ENCODE measurements at places on chromosomes 16 and 17.

- DNase-seq, result no peak
Measured at GRCh38 chr16:81469710-81470535, 25.3 kb downstream of the CMIP start.

DNA sequence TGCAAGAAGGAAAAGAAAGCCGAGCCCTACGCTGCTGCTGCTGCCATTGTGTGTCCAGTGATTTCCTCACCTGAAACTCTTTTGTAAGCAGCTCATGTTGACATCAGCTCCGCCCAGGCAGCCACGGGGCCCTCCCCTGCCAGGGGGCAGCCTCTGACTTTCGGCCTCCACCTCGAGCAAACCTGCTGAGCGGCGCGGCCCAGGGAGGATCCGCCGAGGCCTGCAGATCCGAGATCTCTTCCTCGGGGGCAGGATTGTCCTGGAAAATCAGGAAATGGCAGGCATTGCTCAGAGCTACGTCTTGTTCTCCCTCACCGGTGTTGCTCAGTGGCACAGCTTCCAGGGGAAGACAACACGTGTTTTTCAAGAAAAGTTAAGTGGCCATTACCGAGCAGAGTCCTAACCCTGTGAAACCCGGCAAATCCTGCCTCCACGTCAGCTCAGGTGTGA, 35.6 kb upstream of the ZNF750 start:
- no peak for DNase-seq

- DNase-seq, result no peak
Measured at GRCh38 chr17:50917418-50917743, 51.2 kb upstream of the TOB1 start.

- no peak for DNase-seq
Measured at GRCh38 chr17:30225112-30225511, 10.4 kb downstream of the SLC6A4 start.

DNA sequence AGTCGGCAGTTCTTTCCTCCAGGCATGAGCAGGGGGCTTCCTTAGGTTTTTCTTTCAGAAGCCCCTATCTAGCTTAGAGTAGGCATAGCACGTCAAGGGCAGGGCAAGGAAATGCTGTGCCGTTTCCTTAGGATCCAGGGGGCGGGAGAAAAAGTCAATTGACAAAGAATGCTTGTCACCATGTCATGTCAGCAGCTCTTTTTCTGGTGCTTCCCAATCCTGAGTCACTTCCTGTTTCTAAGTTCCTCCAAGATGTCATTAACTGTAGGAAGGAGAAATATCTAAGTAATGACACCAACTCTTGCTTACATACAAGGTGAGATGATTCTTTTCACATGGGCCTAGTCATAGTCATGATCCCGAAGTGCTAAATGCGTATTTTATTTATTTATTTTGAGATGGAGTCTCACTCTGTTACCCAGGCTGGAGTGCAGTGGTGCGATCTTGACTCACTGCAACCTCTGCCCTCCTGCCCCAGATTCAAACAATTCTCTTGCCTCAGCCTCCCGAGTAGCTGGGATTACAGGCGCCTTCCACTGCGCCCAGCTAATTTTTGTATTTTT, 35.2 kb downstream of the GJC1 start:
- DNase-seq, result peak; percentile 82

DNA sequence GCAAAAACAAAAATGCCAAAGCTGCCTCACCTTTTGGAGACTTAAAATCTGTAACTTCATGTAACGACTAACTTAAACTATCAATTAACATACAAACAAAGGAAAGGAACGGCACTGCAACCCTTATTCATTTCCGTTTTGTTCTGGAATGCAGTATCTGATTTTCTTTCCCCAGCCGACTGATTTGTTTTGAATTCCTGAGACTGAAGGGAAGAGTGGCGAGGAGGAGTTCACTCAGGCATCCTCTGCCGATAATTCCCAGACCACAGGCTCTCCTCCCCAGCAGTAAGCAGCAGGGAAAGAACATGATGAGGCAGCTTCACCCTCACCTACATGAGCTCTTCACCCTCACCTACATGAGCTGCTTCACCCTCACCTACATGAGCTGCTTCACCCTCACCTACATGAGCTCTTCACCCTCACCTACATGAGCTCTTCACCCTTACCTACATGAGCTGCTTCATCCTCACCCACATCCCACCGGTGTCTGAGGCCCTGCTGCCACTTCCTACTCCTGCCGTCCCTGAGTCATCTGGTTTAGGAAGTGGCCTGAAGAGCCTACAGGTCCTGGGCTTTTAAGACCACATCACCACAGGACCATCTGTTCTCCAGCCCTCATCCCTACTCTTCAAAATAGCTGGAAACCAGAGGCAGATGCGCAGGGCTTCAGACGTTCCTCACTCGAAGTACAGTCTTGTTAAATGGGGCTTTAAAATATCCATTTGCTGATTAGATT, 168.0 kb upstream of the RPH3AL start:
- no peak for DNase-seq

- DNase-seq, result no peak
Measured at GRCh38 chr17:33225509-33225908, 67.6 kb downstream of the ASIC2 start.

GRCh38 chr17:59074494-59074893, 32.2 kb downstream of the TRIM37 start:
- no peak for DNase-seq

GRCh38 chr17:50201276-50201854, at the start of gene COL1A1:
COL1A1 (minus strand) TSS chr17:50201631; CDS start chr17:50201513, 118 bp downstream.
- no peak for DNase-seq

DNA sequence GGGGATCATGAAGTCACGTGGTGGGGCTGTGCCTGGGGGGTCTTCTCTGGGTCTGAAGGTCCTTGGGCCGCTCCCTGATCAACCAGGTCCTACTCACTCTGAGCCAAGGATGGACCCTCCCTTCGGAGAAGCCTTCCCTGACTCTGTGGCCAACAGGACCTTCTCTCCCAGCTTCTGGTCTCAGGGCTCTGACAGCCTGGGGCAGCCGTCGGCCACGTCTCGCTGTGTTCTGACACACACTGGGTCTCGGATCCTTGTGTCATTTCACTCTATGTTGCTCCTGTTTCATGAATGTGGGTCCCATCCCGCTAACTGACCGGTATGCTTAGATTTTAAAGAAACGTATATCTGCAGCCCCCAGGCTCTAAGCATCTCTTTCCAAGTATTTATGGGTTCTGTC, 256.1 kb downstream of the ENGASE start:
- DNase-seq, result no peak

DNA sequence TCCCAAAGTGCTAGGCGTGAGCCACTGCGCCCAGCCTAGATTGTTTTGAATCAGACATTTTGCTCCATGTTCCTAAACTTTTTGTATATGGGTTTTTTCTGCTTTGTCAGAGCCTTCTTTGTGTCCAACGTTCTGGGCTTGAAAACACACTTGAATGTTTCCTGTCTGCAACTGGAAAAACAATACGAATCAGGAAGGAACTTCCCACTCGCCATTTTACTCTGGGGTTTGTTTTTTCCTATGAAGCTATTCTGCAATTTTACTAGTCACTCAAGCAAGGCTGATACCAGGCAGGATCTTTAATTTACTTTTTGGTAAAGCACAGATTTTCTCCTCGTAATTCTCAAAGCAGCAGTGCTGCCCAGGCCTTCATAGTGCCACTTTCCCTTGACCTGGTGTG, 31.6 kb downstream of the ARHGAP17 start:
- DNase-seq, result no peak

GRCh38 chr17:28926366-28926765, 23.5 kb upstream of the DHRS13 start:
- DNase-seq, result no peak

GRCh38 chr17:41683441-41684007, 5.2 kb upstream of the EIF1 start:
- no peak for DNase-seq

- peak; percentile 48 for DNase-seq
Measured at GRCh38 chr16:81703177-81704155, 75.6 kb upstream of the PLCG2 start.

Measured in ACHN (cell line).